ENCODE measurements at places on chromosomes 16 and 17.

DNA sequence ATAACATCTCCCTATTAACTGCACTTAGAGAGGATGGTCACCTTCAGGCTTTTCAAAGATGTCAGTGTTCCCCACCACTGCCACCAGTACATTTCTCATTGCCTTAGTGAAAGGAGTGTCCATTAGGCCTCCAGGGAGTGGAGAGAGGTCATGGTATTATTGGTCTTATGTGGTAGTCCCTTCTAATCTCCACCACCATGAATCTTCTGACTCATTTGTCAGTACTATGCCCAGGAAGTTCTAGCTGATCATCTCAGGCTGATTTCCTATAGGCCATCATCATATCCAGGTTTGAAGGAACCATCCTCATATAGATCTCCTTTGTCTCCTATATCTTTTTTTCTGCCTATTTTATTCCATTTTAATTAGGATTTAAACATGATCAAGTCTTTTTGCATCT, 221.5 kb downstream of the CYB561 start:
- DNase-seq = no peak

- no peak for DNase-seq
Measured at GRCh38 chr16:22016927-22017326, 9.0 kb downstream of the MOSMO start.

DNA sequence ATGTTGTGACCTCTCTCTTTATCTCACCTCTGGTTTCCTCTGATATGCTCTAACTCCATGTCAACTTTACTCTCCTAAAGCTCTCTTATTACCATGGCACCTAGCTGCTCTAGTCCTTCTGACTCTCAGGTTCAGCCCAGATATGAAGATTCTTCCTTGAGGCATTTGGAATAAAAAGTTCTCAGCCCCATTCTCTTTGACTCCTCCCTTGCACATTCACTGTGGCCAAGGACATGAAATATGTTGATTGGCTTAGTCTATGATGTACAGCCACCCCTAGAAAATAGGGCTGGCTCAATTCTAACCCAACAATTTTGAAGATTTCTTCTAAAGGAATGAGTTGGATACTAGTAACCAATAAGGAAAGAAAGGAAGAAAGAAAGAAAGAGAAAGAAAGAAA, 20.8 kb upstream of the GAS7 start:
- DNase-seq = no peak

- DNase-seq = no peak
Measured at GRCh38 chr17:6072157-6072556, 2.0 kb downstream of the WSCD1 start.

GRCh38 chr16:2007081-2007836, 2.4 kb downstream of the ZNF598 start:
- no peak for DNase-seq

GRCh38 chr16:10322723-10323527, 62.9 kb upstream of the ATF7IP2 start:
- DNase-seq = no peak

GRCh38 chr16:30574678-30575077, 3.2 kb upstream of the ZNF688 start:
- no peak for DNase-seq

DNA sequence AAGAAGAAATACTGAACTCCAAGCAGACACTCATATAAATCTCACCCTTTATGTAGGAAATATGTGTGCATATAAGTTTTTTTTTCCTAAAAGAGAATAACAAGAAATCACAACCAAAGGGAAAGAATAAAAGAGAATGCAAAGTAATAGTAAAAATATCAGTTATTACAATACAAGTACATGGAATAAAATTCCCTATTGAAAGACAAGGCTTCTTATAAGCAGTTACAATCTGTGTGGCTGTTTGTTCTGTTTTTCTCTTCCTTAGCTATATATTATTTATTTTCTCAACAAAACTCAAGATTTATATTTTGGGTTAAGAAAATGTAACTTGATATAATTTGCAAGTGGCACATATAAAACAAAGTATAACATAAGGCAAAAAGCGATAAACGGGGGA, 41.7 kb downstream of the SLC5A11 start:
- DNase-seq = no peak

DNA sequence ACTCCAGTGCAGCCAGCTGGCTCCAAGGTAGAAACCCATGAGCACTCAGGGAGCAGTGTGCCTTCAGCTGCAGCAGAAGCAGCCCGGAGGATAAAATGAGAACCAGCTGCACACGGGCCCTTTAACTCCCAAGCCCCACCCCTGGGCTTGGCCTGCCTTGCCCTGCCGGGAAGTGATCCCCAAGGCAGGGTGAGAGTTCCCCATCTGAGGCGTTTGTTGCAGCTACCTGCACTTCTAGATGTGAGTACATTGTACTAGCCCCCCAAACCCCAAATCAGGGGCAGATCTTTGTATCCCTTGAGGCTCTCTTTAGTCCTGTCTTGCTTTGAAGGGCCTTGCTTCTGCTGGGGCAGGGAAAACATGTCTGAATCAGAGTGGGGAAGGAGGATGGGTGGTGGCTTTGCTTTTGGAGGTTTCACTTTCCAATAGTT, at the start of gene MVP:
TSS of gene MVP (plus strand) at position 192 of the 431 bp plus-strand sequence. CDS start 10,088 bp downstream, outside the sequence.
- DNase-seq = peak; percentile 83

DNA sequence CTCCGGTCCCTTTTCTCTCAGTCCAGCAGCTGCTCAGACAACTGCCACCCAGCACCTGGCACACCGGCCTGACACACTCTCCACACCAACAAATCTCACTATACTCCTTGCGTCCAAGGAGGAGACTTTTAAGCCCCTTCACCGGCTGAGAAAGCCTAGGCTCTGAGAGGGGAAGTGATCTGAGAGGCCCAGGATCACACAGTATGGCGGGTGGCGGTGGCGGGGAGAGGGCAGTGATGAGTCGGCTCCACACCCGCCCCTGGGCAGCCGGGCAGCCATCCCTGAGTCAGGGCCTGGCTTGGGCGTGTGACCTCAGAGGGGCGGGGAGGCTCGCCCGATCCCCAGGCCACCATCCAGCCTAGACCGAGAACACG, 569 bp downstream of the FLII start:
- peak; percentile 86 for DNase-seq

DNA sequence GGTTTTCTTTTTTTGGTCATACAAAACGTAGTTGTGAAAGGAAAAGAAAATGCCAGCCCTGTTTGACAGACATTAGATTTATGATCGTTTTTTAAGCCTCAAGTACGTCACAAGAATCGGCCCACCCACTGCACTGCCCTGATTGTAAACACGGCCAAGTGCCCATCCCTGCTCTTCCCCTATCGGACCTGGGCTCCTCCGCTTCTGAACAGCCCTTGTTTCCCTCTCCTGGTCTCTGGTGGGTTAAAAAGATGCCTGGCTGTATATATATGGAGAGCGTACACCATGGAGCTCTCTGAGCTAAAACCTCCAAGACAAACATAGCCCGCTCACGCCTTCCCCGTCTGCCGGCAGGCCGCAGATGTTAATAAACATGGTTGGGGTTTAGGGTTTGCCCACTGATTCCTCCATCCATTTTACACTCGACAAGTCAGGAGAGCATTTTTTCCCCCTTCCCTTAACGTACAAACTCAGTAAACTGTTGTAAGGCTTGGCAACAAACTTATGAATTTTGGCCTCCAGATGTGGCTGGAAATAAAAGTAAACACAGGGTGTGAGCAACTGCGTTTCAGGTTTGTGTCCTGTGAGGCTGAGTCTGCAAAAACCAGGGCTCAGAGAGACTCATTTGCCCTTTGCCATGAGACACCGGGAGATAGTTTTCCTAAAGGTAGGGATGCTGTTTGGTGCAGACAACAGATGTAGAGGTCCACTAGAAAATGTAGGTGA, 325.9 kb downstream of the SOX9 start:
- DNase-seq = no peak

DNA sequence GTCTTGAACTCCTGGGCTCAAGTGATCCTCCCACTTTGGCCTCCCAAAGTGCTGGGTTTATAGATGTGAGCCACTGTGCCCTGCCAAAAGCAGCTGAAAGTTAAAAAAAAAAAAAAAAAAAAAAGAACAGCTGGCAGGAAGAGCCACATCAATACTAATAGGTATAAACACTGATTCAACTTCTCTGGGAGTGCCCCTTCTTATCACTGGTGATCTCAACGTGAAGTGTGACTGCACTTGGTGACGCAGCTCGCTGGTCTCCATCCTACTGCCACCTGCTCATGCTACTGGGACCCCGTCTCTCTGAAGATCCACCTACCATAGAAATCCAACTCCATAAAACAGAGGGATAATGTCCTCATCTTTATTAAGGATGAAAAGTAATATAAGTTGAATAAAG, 40.8 kb downstream of the RNF157 start:
- no peak for DNase-seq

- no peak for DNase-seq
Measured at GRCh38 chr17:21378553-21378952, 2.4 kb downstream of the KCNJ12 start.

DNA sequence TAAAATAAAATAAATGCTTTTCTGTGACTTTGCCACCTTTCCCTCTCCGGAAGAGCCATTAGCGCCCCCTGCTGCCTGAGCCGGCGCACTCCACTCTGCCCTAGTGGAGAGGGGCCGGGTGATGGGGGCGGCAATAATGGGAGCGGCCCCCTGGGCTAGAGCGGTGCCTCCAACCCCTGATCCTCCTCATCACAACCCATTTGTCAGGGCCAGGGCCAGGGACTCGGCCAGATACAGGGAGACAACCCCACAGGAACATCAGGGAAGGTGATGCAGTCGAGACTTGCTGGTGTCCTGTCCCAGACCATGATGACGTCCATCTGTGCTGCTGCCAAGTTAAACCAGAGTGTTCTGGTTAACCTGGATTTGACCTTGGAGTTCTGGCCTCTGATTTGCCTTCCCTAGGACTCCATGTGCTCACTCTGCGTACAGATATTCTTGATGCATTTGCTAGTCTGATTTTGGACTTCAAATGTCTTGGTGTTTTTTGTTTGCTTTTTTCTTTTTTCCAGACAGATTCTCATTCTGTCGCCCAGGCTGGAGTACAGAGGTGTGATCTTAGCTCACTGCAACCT, 46.1 kb upstream of the BPTF start:
- no peak for DNase-seq

GRCh38 chr16:86854058-86854621, 275.8 kb downstream of the FOXL1 start:
- DNase-seq = no peak

- DNase-seq = no peak
Measured at GRCh38 chr17:51527225-51527982, 267.1 kb downstream of the UTP18 start.

DNA sequence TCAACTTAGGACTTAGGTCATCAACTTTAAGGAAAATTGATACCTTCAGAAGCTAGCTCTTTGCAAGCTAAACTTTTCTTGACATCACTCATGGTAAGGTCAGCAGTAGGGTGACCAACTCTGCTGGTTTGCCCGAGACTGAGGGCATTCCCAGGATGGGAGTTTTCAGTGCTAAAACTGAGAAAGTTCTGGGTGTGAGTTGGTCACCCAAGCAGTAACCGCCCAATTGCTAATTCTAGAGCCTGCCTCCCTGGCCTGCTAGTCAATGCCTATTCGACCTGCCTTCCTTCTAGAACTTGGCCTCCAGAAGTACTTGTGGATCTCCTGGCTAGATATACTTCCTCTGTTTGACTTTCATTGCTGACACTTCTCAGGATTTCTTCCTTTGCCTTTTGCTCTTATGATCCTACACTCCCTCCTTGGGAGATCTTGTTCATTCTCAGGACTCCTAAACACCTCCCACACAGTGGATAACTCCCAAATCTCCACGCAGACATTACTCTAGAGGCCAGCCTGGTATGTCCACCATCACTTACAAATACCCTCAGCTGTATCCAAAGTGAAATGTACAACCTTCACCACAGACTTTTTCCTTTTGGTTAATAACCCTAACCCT, 10.5 kb upstream of the MYO18A start:
- DNase-seq = no peak

DNA sequence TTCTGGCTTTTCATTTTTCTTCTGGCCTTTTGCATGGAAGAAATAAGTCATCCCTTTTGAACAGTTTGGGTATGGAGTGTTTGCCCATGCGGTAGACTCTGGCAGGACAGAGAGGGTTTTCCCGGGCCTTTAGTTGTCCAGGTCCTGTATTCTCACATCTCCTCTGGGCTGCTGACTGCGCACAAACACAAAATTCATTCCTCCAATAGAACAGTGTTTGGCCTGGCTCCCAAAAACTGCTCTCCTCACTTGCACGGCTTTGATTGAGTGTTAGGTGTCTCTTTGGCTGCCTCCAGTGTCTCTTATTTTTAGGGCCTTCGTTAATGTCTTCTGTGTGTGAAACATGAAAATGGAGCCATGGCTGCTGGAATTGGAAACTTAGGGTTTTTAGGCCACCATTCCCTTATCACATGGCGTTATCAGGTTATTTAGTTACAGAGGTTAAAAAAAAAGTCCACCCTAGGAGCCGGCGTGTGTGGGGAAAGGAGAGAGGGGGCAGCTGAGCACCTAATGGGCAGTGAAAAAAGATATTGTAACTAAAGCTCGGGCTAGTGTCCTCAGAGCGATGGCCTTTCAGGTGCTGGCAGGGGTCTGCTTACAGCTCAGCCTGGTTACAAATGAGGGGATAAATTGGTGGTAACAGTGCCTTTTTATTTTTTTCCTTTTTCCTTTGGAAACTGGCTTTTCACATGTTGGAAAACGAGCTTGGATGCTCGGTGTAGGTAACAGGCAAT, 47.3 kb downstream of the PRKCA start:
- DNase-seq = no peak

DNA sequence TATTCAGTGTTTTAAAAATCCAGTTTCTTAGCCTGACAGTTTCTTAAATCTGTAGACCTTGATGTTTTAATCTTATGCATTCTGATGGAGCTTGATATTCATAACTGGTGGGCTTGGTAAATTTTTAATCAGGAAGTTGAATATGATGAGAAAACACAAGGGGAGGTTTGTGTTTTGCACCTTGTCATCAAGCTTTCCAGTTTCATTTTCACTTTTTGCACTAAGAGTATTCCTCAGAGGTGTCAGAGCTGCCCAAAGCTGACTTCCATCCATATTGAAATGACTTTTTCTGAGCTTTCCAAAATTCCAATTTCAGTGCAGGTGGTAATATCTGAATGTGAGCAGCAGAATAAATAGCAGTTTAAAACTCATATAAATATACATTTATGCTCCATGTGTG, 555.0 kb upstream of the RBFOX1 start:
- no peak for DNase-seq

GRCh38 chr16:81492311-81492761, 47.7 kb downstream of the CMIP start:
- DNase-seq = no peak

DNA sequence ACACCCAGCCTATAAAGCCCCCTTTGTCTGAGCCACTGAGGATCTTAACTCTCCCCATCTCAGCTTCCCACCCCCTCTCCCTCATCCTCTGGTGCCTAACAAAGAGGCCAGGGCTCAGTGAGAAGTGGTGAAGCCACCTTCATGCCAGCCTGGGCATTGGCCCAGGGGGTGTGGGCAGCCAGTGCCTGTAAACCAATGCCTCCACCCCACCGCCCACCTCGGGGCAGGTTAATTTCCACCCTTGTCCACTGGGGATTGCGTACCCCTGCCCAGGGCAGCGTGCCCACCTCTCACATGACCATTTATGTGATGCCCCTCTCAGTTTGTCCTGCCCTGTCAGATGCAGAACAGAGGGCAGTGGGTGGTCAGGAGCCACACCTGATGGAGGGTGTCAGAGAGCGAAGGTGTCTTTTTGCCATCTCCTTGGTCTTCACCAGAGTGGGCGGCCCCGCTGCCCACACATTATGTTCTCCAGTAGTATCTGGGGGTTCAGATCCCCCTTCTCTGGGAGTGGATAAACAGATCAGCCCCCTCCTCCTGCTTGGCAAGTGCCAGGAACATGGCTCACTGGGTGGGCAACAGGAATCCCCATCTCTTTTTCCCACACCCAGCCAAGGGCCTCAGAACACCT, 10.1 kb upstream of the ARHGAP23 start:
- no peak for DNase-seq

All from tibial artery (tissue), 4 donors.